Caki2 (cell line): ENCODE measurements at places on chromosomes 7 and 10. TPM values are rescaled to one million over a fixed set of nuclear protein-coding genes. Genes with fewer than 3 reads are reported as not detected.

ATXN7L1 gene
- total RNA-seq: 0.06 and 1.5 TPM in 2 replicates

PRTFDC1 gene
- 7.9 and 9.8 TPM in 2 replicates for total RNA-seq

CTTNBP2 gene
- total RNA-seq: not detected in 2 replicates

HHEX gene
- 0.64 and 3.3 TPM in 2 replicates for total RNA-seq

UCN3 gene
- not detected in 2 replicates for total RNA-seq

DDC gene
- total RNA-seq: 0.90 and 4.4 TPM in 2 replicates

MACC1 gene
- not detected in 2 replicates for total RNA-seq

CALHM1 gene
- not detected in 2 replicates for total RNA-seq

MYL7 gene
- not detected in 2 replicates for total RNA-seq

DPYSL4 gene
- 0.14 TPM in 1 of 2 replicates, not detected in the other for total RNA-seq

PIP gene
- total RNA-seq: not detected in 2 replicates

C1QL3 gene
- total RNA-seq: not detected in 2 replicates

HMX3 gene
- not detected in 2 replicates for total RNA-seq

PRPS1L1 gene
- total RNA-seq: not detected in 2 replicates

CTAGE6 gene
- not detected in 2 replicates for total RNA-seq

LDB3 gene
- 0.03 and 0.17 TPM in 2 replicates for total RNA-seq

IKZF1 gene
- not detected in 2 replicates for total RNA-seq

LRMDA gene
- total RNA-seq: 18.7 and 20.3 TPM in 2 replicates

PCLO gene
- total RNA-seq: 0.88 and 2.0 TPM in 2 replicates

PLCE1 gene
- 0.70 and 1.0 TPM in 2 replicates for total RNA-seq

CACNA2D1 gene
- 2.5 and 5.8 TPM in 2 replicates for total RNA-seq

PRLHR gene
- total RNA-seq: not detected in 2 replicates

DKK1 gene
- 4.5 and 8.6 TPM in 2 replicates for total RNA-seq

CFAP46 gene
- total RNA-seq: not detected in 2 replicates

MSS51 gene
- total RNA-seq: 0.41 TPM in 1 of 2 replicates, not detected in the other

ATRNL1 gene
- total RNA-seq: 124 and 137 TPM in 2 replicates

CXCL12 gene
- 0.14 TPM in 1 of 2 replicates, not detected in the other for total RNA-seq

IFIT2 gene
- 5.9 and 7.9 TPM in 2 replicates for total RNA-seq

PPP3CB gene
- total RNA-seq: 1.5 and 2.6 TPM in 2 replicates

PTPRE gene
- total RNA-seq: 2.8 and 16.7 TPM in 2 replicates

ATE1 gene
- 23.7 and 36.2 TPM in 2 replicates for total RNA-seq
